Esophagus muscularis mucosa (tissue), 4 donors: ENCODE measurements at places on chromosomes 7 and 10.

DNA sequence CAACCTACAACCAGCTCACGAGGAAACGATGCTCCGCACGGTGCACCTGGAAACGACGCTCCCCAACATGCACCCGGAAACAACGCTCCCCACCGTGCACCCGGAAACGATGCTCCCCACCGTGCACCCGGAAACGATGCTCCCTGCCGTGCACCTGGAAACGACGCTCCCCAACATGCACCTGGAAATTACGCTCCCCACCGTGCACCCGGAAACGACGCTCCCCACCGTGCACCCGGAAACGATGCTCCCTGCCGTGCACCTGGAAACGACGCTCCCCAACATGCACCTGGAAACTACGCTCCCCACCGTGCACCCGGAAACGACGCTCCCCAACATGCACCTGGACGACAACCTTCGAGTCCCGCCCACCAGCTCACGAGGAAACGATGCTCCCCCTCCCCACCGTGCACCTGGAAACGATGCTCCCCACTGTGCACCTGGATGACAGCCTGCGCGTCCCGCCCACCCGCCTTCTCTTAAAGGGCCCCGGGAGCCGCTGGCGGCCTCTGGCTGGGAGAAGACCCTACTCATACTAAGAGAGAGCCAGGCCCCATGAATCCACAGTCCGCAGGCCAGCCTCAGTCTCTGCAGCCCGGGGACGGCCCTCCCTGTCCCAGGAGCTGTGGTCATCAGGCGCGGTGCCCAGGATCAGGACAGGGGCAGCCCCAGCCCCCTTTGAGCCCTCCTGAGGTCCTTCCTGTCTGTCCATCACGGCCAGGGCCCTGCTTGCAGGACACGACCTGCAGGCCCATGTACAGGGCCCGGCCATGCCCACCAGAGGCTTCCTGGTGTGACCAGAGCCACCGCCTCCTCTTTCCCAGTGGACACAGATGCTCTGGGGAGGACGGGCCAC is 98.3 kb downstream of the PDGFA start:
- no peak for DNase-seq

GRCh38 chr10:84333864-84334451 is 5.6 kb downstream of the CCSER2 start:
- no peak for DNase-seq

- no peak for DNase-seq
Measured at GRCh38 chr7:41892356-41893100, 189.6 kb upstream of the INHBA start.

- DNase-seq, result no peak
Measured at GRCh38 chr7:98802781-98803110, 67.1 kb downstream of the TMEM130 start.

- peak; percentile 29 for DNase-seq
Measured at GRCh38 chr7:48118041-48118440, 29.0 kb downstream of the UPP1 start.

DNA sequence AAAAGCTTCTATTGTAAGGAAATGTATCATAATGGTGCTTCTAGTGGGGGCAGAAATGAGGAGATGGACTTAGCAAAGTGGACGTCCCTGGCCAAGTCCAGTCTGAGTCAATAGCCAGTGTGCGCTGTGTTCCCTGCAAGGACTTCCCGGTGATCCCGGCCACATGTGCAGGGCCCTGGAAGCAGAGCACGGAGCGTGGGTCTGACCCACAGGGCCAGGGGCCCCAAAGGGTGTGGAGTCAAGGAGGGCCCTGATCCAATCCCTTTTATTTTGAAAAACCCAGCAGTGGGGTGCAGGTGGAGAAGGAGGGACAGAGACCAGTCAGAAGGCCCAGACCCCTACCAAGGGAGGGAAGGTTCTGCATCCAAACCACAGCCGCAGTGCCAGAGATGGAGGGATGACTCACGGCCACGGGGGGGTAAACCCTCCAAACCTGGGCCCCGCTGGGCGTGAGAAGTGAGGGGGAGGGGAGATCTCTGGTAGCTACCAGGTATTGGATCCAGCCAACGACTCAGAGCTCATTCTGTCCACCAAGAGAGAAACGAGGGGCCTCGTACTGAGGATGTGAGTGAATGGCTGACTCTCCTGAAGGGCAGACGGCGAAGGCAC is 57.2 kb upstream of the VIPR2 start:
- DNase-seq, result peak; percentile 86

- DNase-seq, result no peak
Measured at GRCh38 chr7:155007947-155008346, 5.0 kb upstream of the PAXIP1 start.

DNA sequence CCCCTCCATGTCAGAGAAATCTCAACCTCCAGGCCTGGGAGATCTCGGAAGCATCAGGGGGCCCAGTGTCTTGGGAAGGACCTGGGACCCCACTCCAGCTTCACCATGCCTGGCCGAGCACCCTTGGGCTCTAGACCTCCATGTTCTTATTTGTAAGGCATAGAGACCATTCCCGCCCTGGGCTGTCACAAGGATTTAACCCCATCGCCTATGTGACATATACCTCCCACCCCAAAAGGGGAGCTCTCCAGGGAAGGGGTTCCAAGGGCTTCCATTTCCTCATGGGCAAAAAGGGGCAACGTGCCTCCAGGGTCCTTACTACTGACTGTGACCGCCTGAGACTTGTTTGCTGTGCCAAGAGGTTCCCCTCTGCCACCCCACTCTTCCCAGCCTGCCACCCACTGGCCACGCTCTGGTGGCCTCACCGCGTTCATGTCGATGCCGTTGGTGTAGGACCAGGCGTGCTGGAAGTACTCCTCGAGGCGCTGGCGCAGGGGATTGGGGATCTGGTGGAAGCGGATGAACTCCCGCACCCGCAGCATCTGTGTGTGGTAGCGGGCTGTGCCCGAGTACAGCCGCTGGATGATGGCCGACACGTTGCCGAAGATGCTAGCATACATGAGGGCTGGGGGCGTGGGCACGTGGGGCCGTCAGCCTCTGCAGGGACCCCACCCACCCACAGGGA is 27.5 kb downstream of the KCNH2 start:
- DNase-seq, result no peak

- DNase-seq, result no peak
Measured at GRCh38 chr7:128705891-128706333, 33.2 kb upstream of the CALU start.

GRCh38 chr10:112244197-112244596 is 39.0 kb upstream of the TECTB start:
- peak; percentile 5 for DNase-seq

- no peak for DNase-seq
Measured at GRCh38 chr7:144483189-144483588, 79.7 kb upstream of the NOBOX start.

DNA sequence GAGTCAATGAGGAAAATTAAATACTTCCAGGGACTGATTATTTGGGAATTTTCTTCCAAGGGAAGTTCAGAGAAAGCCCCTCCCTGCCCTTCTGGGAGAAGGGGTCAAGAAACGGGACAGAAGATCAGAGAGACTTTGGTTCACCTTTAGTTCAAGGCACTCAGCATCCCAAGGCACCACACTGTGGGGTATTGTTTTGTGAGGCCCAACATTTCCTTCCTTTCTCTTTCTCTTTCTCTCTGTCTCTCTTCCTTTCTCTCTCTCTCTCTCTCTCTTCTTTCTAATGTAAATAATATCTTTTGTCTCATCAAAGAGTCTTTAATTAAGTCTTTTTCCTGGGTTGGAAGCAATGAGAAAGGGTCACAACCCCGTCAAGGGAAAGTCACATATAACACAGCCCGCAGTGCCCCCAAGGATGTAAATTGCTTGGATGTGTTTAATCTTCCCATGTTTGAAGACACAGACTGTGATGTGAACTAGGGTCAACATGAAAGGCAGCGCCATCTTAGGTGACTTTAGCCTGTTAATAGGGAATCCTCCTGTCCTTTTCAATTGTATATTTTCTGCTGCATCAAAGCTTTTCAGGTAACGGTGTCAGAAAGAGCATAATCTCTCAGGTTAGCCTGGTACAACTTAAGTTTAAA is 983.3 kb upstream of the C7orf33 start:
- no peak for DNase-seq

- no peak for DNase-seq
Measured at GRCh38 chr7:18831943-18832342, 285.5 kb downstream of the TWIST1 start.

DNA sequence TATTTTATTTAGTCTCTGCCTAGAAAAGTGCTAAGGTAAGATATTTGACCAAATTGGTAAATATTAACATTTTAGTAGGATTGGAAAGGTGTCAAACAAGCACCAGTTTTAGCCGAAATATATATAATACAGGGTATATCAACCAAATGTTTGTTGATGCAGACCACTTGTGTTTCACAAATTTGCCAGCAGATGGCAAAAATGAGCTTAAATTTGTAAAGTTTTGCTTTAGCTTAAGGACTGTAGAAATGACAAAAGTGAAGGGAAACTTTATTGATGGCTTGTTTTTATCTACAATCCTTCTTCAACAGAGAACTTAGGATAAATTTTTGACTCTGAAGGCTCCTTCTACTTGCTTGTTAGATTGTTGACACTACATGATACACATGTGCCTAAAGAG is 4.8 kb upstream of the POLR1F start:
- no peak for DNase-seq

- no peak for DNase-seq
Measured at GRCh38 chr7:132090444-132090843, 485.8 kb downstream of the PLXNA4 start.

GRCh38 chr10:49090189-49090575 is 25.1 kb downstream of the VSTM4 start:
- no peak for DNase-seq

GRCh38 chr10:101284101-101284743 is 55.0 kb upstream of the LBX1 start:
- DNase-seq, result no peak

GRCh38 chr10:6275022-6275997 is 72.6 kb downstream of the PFKFB3 start:
- DNase-seq, result peak; percentile 98

DNA sequence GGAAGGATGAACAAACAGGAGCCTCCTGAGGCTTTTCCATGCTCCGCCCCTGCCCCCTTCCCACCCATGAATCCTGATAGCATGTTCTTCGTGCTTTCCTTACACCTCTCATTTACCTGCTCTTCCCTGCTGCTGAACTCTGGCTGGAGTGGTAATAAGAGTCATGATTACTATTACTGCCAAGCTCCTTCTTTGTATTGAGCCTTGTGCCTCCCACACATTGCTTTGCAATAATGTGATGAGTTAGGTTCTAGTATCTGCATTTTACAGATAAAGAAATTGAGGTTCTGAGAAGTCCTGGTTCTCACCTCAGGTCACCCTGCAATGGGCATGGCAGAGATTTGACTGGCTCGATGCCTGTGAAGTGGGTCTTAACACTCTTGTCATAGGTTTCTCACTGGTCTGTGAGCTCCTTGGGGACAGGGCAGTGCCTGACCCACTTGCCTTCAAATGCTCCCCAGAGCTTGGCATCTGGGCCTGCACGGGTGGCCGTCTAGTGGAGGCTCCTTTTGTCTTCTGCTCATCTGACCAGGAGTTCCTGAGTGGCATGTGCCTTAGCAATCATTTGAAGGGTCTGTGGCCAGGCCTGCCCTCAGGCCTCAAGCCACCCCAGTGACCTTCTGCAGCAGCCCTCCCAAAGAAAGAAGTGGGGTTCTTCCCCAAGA is 309.2 kb upstream of the ZMIZ1 start:
- DNase-seq, result no peak

DNA sequence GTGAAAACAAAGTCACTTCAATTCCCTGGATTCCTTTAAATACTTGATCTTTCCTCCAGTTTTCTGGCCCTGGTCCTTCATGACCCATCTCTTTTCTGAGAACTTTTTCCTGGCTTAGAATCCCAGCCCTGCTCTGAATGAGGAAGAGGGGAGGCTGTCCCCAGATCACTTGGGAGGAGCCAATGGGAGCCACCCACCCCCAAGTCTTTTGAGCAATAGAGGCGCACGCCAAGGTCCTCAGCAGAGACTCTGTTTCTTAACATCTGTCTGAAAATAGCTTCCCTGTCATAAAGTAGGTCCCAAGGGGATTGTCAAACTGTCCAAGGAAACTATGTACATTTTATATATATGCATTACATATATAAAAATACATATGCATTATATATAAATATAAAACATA is 126.8 kb downstream of the ADRA2A start:
- DNase-seq, result peak; percentile 60

GRCh38 chr10:2891073-2891769 is 176.1 kb upstream of the PFKP start:
- DNase-seq, result no peak

GRCh38 chr7:18330548-18330947 is 165.0 kb upstream of the HDAC9 start:
- DNase-seq, result no peak

- no peak for DNase-seq
Measured at GRCh38 chr7:1238931-1239802, 6.5 kb downstream of the UNCX start.

GRCh38 chr7:131504157-131504899 is 52.1 kb downstream of the PODXL start:
- DNase-seq, result no peak

GRCh38 chr10:103573205-103573487 is 79.6 kb downstream of the NEURL1 start:
- DNase-seq, result no peak

- no peak for DNase-seq
Measured at GRCh38 chr7:100221231-100221718, 1.5 kb downstream of the PVRIG start.

DNA sequence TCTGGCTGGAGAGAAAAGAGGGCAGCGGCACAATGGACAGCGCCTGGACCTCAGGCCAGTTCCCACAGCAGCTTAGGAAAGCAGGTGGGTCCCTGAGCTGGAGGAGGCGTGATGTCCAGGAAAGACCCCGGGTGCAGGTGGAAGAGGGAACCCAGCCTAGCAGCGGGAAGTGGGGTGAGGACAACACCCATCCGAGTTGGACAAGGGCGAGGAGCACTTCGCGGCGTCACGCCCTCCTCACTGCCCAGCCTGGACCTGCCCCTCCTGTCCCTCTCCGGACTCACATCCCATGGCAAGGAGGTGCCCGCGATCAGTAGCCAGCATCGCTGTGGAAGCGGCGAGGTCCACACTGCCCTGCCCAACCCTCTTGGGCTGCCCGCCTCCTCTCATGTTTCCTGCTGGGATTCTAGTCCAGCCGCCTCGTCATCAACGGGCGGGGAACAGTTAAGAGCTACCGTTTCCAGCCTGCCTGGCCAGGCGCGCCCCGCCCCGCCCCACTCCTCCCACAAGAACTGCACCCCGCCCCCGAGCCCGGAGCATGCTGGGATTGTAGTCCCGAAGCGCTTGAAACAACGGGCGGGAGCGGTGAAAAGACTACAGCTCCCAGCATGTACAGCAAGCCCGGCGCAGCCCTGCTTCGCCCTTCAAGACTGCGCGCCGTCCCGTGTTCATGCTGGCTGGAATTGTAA is 930.6 kb upstream of the ZNF722 start:
- DNase-seq, result peak; percentile 86

DNA sequence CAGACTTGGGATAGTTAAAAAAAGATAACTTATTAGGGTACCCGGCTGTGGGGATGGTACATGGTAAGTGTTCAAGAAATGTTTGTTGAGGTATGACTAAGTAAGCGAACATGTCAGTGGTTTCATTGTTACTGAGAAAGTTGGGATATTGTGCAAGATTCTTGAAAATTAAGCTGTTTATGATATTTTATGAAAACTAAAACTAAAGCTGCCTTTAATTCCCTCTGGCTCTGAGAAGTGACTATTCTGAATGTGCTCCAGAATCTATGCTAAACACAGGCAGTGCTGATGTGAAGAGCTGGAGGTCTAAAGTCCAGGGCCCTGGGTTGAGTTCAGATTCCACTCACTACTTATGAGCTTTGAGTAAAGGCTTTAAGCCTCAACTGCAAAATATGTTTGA is 72.9 kb downstream of the AOAH start:
- DNase-seq, result peak; percentile 19

- DNase-seq, result no peak
Measured at GRCh38 chr7:93165447-93165846, 17.3 kb upstream of the SAMD9L start.
